K562 (cell line): ENCODE measurements at places on chromosomes 11 and 22. TPM values are rescaled to one million over a fixed set of nuclear protein-coding genes. Genes with fewer than 3 reads are reported as not detected.

- no peaks in the 10 kb centered on the region for H3K36me3 ChIP-seq
- peak; percentile 85 for DNase-seq
- H3K27me3 ChIP-seq: no peaks in the 10 kb centered on the region
These were observed 398 bp upstream of the ATG16L2 start for GRCh38 chr11:72813740-72814285.

DNA sequence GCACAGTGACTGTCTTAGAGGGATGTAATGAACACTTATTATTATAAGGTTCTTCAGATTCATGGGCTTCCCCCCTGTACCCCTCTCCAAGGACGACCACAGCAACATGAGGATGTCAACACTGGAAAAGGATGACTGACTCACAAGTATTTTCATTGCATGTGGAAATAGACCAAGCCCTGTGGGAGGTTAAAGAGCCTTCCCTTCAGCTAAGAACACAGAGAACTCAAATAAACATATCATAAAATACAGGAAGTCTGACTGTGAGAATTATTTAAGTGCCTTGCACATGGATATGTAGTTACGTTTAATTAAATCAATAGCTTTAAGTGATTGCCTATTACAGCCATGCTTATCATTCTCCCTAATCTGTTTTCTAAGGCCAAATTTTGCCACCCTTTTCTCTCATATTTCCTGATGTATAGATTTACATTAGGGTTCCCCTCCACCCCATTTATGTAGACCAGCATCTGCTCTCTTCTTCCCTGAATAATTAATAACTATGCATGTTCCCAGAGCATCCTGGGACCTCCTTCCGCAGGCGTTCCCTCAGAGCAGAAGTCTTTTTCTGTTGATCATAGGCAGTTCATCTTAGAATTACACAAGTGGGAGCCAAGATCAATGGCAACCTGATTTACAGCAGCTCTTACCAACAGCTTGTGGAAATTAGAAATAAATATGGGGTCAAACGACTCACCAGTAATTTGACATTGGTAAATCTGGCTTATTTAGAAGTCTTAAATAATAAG, 226.9 kb downstream of the OPCML start:
- no peak for DNase-seq
- no peaks in the 10 kb centered on the region for H3K4me1 ChIP-seq
- H3K27me3 ChIP-seq: no peaks in the 10 kb centered on the region

DNA sequence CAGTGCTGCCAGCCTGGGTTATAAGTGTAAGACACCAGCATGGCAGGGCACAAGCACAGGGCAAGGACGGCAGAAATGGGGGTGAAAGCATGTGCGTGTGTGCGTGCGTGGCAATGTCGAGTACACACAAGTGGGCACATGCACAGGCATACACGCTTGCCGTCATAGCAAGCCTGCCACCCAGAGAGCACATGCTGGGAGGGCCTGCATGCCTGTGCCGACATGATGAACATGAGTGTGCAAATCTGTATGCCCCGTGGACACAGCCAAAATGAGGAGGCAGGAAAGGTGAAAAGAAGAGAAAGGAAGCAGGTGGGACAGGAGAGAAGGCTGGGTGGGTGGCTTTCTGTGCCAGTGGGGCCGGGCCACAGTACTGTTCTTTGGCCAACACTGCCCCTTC, 62.9 kb downstream of the NECTIN1 start:
- no peak for DNase-seq
- H3K4me3 ChIP-seq: no peak overlapping the region
- 0 out of 3 replicates have a peak, but pooled peaks cover 4% of the 10 kb centered on the region for H3K4me1 ChIP-seq
- peaks cover 2% of the 10 kb centered on the region; the same call in 2 of the 3 replicates for H3K27me3 ChIP-seq
- no peak overlapping the region for H3K27ac ChIP-seq

RHOD gene
- total RNA-seq: not detected in 2 replicates

DNA sequence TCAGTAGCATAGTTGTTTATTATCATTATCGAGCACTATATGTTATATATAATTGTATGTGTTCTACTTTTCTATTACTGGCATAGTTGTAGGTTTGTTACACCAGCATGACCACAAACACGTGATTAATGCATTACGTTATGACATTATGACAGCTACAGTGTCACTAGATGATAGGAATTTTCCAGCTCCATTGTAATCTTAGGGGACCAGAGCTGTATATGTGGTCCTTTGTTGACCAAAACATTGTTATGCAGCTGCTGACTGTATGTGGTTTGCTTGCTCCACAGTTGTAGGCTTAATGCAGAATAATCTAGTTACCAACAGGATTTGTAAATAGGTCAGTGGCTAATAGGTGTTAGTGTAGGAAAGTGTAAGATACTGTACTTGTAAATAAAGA, 66.1 kb downstream of the HSD17B12 start:
- H3K27me3 ChIP-seq: no peaks in the 10 kb centered on the region
- no peaks in the 10 kb centered on the region; the same call in 1 of the 3 replicates for H3K36me3 ChIP-seq
- peaks cover 8% of the 10 kb centered on the region for H3K4me1 ChIP-seq
- H3K4me3 ChIP-seq: no peak overlapping the region

GRCh38 chr11:122721964-122722266, 66.4 kb downstream of the UBASH3B start:
- H3K27ac ChIP-seq: no peak overlapping the region
- DNase-seq: no peak
- no peaks in the 10 kb centered on the region for H3K36me3 ChIP-seq
- H3K4me3 ChIP-seq: no peak overlapping the region

DNA sequence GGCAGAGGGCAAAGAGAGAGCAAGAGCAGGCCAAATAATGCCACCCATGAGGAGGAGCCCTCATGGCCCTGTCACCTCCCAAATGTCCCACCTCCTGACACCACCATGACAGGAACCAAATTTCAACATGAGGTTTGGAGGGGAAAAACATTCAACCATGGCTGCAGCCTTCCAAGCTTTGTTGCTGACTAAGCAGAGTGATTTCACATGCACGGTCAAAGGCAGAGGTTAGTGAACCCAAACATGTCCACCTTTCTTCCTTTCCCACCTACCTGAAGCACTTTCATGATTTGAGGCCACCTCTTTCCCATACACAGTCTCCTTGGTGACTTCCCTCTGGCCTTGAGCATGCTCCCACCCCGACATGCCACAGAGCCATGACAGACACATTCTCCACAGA, 89.7 kb downstream of the C11orf91 start:
- H3K27ac ChIP-seq: no peak overlapping the region
- peaks cover 20% of the 10 kb centered on the region for H3K27me3 ChIP-seq
- H3K4me3 ChIP-seq: no peak overlapping the region
- H3K4me1 ChIP-seq: no peaks in the 10 kb centered on the region
- no peak for DNase-seq

GRCh38 chr11:121249039-121249663, 43.4 kb upstream of the SC5D start:
- H3K4me1 ChIP-seq: peaks cover 9% of the 10 kb centered on the region
- H3K4me3 ChIP-seq: no peak overlapping the region
- H3K36me3 ChIP-seq: no peaks in the 10 kb centered on the region

- no peak overlapping the region for H3K27ac ChIP-seq
- H3K27me3 ChIP-seq: no peaks in the 10 kb centered on the region
- peaks cover 3% of the 10 kb centered on the region; the same call in 1 of the 2 replicates for H3K4me1 ChIP-seq
- H3K36me3 ChIP-seq: no peaks in the 10 kb centered on the region
- H3K4me3 ChIP-seq: no peak overlapping the region
These were observed 408.7 kb downstream of the BRD1 start for GRCh38 chr22:49418943-49419342.

GRCh38 chr11:10499874-10500601, 40.9 kb downstream of the RNF141 start:
- peaks cover 86% of the 10 kb centered on the region for H3K36me3 ChIP-seq
- H3K4me1 ChIP-seq: no peaks in the 10 kb centered on the region
- no peak for DNase-seq
- H3K4me3 ChIP-seq: no peak overlapping the region
- H3K27ac ChIP-seq: no peak overlapping the region

GRCh38 chr11:121615501-121615900, 162.7 kb upstream of the SORL1-AS1 start:
- no peaks in the 10 kb centered on the region; the same call in 1 of the 2 replicates for H3K27me3 ChIP-seq
- H3K36me3 ChIP-seq: no peaks in the 10 kb centered on the region
- no peak overlapping the region for H3K27ac ChIP-seq
- no peak for DNase-seq
- H3K4me3 ChIP-seq: no peak overlapping the region

CCDC73 gene
- not detected in 2 replicates for total RNA-seq

AIFM3 gene
- total RNA-seq: 0.20 and 0.56 TPM in 2 replicates

- no peak overlapping the region for H3K27ac ChIP-seq
- H3K27me3 ChIP-seq: no peaks in the 10 kb centered on the region
- DNase-seq: no peak
- no peaks in the 10 kb centered on the region for H3K36me3 ChIP-seq
These were observed 99.3 kb upstream of the FAT3 start for GRCh38 chr11:92125321-92125720.

DNA sequence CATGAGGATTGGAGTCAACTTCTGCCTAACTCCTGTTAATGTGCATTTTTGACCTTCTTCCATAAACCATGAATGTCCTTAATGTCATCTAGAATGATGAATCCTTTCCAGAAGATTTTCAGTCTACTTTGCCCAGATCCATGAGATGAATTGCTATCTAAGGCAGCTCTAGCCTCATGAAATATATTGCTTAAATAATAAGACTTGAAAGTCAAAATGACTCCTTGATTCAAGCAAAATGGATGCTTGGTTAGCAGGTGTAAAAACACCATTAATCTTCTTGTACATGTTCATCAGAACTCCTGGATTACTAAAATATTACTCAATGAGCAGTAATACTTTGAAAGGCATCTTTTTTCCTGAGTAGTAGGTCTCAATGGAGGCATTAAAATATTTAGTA, 238.5 kb upstream of the ZC3H12C start:
- no peaks in the 10 kb centered on the region for H3K4me1 ChIP-seq
- H3K4me3 ChIP-seq: no peak overlapping the region
- no peak overlapping the region for H3K27ac ChIP-seq
- DNase-seq: no peak
- no peaks in the 10 kb centered on the region for H3K36me3 ChIP-seq
- no peaks in the 10 kb centered on the region for H3K27me3 ChIP-seq

NELL1 gene
- total RNA-seq: not detected in 2 replicates

MS4A12 gene
- total RNA-seq: not detected in 2 replicates

GRCh38 chr11:130114281-130114680, 44.6 kb downstream of the APLP2 start:
- H3K4me3 ChIP-seq: no peak overlapping the region
- DNase-seq: no peak
- no peaks in the 10 kb centered on the region for H3K4me1 ChIP-seq
- H3K27ac ChIP-seq: no peak overlapping the region

DNA sequence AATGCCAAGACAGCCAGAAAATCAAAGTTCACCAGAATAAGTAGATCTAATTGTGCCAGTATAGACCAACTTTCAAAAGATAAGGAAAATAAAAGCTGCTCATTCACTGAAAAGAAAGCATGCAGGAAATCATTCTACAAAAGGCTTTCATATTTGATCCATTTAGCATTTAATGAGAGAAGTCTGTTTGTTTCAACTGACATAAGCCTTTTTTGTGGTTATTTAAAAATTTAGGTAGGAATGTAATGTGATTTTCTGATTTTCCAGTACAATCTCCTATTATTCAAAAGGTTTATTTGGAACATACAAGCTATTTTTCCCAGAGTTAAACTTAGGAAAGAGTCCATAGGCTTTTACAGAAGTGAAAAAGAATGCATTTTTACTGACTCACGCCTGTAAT, 92.7 kb downstream of the SBF2 start:
- H3K4me3 ChIP-seq: no peak overlapping the region
- H3K4me1 ChIP-seq: no peaks in the 10 kb centered on the region

GRCh38 chr11:104668797-104669463, 229.3 kb downstream of the CASP12 start:
- no peak overlapping the region for H3K4me3 ChIP-seq
- no peak for DNase-seq
- no peak overlapping the region for H3K27ac ChIP-seq
- H3K27me3 ChIP-seq: no peaks in the 10 kb centered on the region
- H3K36me3 ChIP-seq: no peaks in the 10 kb centered on the region

VSTM5 gene
- total RNA-seq: not detected in 2 replicates

- H3K27ac ChIP-seq: no peak overlapping the region
- DNase-seq: no peak
- no peaks in the 10 kb centered on the region for H3K4me1 ChIP-seq
- H3K4me3 ChIP-seq: no peak overlapping the region
- H3K36me3 ChIP-seq: no peaks in the 10 kb centered on the region
- no peaks in the 10 kb centered on the region for H3K27me3 ChIP-seq
These were observed 179.6 kb downstream of the TTC28 start for GRCh38 chr22:28500006-28500405.

HOATZ gene
- total RNA-seq: not detected in 2 replicates

SLC22A12 gene
- total RNA-seq: not detected in 2 replicates

GRCh38 chr22:49310354-49310753, 517.3 kb downstream of the BRD1 start:
- no peak overlapping the region for H3K4me3 ChIP-seq
- DNase-seq: no peak
- no peaks in the 10 kb centered on the region for H3K36me3 ChIP-seq

GRCh38 chr11:22508665-22509064, 117.0 kb downstream of the FANCF start:
- DNase-seq: no peak
- no peak overlapping the region for H3K4me3 ChIP-seq
- H3K27me3 ChIP-seq: no peaks in the 10 kb centered on the region
- no peaks in the 10 kb centered on the region for H3K36me3 ChIP-seq
- no peaks in the 10 kb centered on the region for H3K4me1 ChIP-seq

DNA sequence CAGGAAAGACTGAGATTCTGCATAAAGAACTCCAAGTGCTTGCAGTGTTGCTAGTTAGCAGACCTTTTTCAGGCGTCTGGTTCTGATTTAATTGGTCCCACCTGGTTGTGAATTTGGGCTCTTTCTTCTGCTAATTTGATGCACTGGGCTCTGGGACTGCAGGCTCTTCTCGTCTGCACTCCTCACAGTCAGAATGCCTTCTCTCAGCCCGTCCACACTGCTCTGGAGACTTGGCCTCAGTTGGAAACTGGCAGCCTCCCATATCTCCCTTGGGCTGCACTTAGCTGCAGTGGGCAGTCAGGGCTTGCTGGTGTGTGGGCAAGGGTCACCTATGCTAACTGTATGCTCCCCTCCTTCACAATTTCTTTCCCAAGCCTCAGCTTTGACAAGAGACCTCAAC, 1.5 kb downstream of the TRIM6 start:
- peaks cover 13% of the 10 kb centered on the region for H3K4me1 ChIP-seq
- H3K27ac ChIP-seq: no peak overlapping the region
- DNase-seq: no peak
- no peaks in the 10 kb centered on the region for H3K27me3 ChIP-seq
- H3K36me3 ChIP-seq: no peaks in the 10 kb centered on the region; the same call in 1 of the 3 replicates

XKR3 gene
- total RNA-seq: 11.3 and 11.5 TPM in 2 replicates

DNA sequence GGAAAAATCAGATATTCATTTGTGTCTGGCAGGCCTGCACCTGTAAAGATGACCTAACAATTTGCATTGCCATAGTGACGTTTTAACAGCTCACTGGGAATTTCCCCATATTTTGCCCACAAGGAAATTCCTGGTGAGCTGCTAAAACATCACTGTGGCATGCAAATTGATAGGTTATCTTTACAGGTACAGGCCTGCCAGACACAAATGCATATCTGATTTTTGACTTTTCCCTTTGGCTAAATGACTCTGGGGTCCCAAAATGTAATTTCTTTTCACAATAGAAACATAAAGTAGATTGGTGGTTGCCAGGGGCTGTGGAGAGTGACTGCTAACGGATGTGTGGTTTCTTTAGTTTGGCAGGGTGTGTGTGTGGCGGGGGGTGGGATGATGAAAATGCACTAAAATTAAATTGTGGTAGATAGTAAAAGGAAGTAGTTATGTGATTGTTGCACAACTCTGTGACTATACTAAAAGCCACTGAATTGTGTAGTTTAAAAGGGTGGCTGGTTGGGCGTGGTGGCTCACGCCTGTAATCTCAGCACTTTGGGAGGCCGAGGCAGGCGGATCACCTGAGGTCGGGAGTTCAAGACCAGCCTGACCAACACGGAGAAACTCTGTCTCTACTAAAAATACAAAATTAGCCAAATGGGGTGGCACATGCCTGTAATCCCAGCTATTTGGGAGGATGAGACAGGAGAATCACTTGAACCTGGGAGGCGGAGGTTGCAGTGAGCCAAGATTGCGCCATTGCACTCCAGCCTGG, 18.5 kb upstream of the FEZ1 start:
- H3K4me1 ChIP-seq: no peaks in the 10 kb centered on the region; the same call in 1 of the 2 replicates
- no peak for DNase-seq
- no peaks in the 10 kb centered on the region for H3K27me3 ChIP-seq
